ENCODE measurements at places on chromosomes 6 and 20.

DNA sequence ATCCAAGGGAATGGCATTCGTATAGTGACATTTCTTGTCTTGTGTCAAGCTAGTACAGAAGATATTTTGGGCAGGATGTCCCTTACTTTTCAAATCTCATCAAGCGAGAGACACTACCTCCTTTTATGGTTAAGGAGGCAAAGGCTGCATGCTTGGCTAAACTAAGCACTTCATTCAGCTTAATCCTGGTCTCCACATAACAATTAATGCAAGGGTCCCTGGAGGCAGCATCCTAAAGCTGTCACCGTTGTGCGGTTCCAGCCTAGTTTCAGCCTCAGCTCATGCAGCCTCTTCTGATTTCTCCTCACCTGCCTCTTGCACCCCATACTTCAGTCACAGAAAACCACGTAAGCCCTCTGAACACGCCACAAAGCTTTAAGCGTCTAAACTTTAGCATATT lies 67.1 kb upstream of the SLC22A23 start:
- DNase-seq, result no peak

DNA sequence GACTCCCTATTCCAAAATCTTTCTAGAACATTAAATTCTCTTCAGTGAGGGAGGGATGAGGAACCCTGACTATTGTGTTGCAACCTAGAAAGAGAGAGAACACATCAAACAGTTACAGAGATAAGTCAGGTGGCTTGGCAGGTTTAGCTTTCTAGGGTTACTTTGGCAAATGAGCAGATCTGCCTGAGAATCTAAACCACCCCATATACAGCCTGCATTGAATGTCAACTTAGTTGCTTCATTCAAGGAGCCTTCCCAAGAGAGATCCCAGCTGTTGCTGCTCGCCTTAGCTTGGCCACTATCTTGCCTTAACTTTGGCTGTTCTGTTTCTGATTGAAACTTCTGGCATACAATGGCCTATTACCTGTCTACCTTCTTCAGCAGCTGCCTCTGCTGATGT lies 74.7 kb upstream of the TCF21 start:
- no peak for DNase-seq

DNA sequence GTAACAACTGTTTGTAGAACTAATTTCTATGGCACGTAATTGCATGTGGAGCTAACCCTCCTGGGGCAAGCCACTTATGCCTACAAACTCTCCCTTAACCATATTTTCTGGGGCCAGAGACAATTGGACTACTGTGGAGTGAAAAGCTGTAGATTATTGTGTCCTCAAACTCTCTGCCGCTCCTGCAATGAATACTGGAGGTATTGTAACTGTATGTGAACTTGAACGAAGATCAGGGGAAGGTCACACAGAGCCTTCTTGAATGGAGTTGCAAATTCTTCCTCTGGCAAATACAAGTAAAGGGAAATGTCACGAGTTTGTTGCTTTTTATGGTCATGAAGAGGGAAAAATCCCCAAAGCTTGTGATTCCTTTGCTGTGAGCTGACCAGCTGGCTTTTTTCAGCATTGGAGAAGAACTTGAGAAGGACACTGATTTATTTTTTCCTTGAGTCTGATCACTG lies 18.2 kb downstream of the AKAP12 start:
- DNase-seq, result no peak

GRCh38 chr20:49887251-49888211 lies 27.8 kb downstream of the SPATA2 start:
- no peak for DNase-seq

DNA sequence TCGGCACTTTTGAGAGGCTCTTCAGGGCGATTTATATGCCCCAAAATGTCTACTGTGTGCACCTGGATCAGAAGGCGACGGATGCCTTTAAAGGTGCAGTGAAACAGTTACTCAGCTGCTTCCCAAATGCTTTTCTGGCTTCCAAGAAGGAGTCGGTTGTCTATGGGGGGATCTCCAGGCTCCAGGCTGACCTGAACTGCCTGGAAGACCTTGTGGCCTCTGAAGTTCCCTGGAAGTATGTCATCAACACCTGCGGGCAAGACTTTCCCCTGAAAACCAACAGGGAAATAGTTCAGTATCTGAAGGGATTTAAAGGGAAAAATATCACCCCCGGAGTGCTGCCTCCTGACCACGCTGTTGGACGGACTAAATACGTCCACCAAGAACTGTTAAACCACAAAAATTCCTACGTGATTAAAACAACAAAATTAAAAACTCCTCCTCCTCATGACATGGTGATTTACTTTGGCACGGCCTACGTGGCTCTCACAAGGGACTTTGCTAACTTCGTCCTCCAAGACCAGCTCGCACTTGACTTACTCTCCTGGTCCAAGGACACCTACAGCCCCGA lies 8.2 kb downstream of the GCNT2 start:
- no peak for DNase-seq
